ENCODE measurements at places on chromosomes 11 and 22.

- no peak for DNase-seq
Measured at GRCh38 chr11:19924311-19924710, 211.7 kb downstream of the NAV2 start.

DNA sequence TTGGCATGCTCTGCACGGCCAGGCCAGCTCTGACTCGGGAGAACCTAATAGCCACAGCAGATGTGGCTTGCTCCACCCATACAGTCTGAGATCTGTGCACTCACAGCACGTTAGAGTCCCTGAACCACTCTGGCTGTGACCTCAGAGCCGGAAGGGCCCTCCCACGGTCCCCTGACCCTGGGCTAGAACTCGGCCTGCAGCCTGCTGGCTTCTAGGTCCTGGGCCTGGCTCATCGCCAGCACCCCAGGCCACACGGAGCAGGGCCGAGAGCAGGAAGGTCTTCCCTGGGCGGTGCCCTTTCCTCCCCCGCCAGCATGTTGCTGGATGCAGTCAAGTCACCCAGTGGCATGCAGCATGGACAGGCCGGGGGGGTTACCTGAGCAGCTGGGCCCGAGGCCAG, 35.3 kb upstream of the TTLL12 start:
- no peak for DNase-seq

DNA sequence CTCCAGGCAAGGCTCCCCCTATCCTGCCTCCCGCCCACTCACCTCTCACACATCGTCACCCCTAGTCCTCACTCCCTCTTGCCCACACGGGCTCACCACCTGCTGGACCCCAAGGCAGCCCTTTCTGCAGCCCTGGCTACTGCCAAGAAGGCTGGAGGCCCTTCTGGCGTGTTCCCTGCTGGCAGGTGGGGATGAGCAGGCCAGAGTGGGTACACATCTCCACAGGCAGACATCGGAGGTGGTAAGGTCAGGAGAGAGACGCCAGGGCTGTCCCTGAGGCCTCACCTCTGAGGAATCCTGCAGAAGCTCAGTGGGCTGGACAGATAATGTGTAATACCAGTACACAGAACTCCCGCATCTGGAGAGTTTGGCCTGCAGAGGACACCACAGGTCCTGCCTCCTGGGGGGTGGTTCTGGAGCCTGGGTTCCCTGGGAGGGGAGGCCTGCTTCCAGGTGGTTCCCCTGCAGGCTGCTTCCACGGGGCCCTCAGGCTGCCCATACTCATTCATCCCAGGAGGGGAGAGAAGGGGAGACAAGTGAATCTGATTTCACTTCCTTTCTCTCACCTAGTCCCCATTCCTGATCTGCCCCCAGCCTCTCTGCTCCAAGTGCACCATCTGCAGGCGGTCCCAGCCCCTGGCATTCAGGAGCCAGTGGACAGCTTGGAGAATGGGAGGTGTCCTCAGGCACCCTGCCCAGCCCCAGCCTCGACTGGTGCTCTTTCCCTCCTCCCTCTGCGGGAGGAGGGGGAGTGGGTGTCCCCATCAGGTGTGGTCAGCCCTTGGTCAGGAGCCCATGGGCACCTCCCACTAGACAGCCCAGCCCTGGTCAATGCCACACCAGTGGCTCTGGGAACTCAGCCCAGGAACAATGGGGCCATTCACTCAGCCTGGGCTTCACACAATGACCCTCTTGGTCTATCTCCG, 6.1 kb upstream of the CHST1 start:
- no peak for DNase-seq

- no peak for DNase-seq
Measured at GRCh38 chr11:66684635-66685034, 6.9 kb upstream of the RBM4B start.

DNA sequence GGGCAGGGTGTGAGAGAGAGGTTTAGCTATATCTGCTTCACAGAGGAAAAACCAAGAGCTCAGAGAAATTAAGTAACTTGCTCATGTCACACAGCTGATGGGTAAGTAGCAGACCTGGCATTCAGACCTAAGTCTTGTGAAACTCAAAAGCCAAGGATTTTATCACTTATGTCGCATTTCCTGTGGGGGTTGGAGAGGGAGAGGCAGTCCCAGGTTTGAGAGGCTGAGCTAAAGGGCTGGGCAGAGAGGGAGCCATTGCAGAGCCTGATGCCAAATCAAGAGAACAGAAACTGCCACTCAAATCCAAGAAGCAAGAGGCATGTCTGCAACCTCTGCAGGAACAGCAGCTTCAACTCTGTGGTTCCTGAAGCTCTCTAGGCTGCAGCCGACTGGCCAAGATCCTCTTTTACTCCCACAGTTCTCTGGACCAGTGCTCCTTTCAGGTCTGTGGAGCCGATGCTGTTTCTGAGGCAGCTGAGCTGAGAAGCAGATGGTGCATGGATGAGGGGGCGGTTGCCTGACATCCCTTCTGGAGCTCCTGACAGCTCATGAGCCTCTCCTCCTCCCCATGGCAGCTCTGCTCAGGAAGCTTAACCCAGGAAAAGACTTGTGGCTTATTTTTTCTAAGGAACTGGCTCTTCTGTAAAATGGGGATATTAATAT, 47.6 kb upstream of the NAV2 start:
- no peak for DNase-seq

DNA sequence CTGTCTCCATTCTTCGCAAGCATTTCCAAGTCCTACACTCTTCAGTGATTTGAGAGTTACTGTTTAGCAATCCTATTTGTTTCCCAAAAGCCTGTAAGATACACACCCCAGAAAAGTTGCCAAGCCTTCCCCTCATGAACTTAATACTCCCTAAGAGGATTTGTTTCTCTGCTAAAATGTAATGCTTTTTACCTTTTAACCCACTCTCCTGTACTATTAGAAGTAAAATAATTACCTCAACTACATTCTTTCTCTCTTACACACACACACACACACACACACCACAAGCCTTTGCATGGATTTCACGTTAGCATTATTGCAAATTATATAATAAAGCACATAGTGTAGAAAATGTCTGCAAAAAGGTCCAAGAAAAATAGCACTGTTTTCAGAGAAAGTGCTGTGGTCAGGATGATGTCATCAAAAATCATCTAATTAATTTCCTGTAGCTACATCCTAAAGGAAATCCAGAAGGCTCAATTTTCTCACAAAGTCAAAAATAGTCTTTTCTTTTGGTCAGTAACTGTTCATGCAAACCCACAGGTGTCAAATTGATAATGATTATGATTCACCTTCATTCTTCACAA, 364.1 kb upstream of the PITPNB start:
- DNase-seq, result no peak

GRCh38 chr11:45967506-45967905, 45.0 kb downstream of the LARGE2 start:
- no peak for DNase-seq

DNA sequence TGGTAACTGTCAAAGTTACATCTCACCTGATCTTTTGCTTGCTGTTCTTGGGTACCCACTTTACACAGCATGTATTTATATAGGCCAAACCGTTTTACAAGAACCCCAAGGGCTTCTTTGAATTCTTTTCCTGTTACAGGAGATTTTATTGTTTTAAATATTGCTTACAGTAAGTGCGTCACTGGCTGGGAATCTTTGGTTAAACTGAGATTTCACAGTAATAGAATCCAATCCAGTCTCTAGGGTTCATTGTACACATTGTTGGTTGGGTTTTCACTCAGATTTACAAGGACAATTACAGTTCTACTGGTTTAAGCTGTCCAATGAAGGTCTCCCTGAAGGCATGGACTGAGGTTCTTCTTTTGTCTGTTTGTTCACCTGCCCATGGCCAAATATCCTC, 171.7 kb downstream of the INSC start:
- no peak for DNase-seq

GRCh38 chr22:23271597-23271908, 91.2 kb downstream of the BCR start:
- DNase-seq, result no peak

DNA sequence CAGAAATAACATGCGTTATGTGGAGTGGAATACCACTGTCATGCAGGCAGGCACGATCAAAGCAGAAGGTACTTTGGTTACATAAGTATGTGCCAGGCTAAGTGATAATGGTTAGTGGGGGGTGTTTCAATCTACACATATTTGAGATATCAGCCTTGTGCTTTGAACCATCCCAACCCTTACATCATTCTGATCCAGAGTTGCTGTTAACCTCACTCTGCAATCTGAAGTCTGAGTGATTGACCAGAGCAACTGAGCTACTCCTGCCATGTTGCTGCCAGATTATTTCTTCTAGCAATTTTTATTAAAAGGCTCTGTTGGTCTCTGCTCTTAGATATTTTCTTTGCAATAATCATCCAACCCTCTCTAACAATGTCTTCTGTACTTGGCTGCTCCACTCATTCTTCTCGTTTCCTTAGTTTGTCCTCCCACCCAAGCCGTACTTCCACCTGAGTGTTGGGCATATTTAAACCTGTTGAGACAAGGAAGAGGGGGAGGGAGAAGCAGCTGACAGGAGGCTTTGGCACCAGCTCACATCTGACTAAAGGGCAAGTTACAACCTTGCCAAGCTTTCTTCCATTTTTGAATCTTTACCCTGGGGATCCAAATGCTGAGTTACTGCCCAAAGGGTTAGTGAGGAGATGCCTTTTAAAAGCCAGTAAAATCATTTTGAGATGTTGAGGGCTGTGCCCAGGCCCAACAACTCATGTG, 114.1 kb upstream of the SESN3 start:
- no peak for DNase-seq

DNA sequence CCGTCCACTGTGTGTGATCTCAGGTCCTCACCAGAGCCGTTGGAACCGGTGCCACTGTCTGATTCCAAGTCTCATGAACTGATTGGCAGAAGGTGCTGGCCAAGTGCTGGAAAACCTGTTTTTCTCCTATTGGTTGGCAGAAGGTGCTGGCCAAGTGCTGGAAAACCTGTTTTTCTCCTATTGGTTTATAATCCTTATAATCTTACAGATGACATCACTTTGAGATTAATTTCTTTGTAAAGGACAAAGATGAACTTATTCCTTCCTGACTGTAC, 1106.3 kb downstream of the BRD1 start:
- peak; percentile 36 for DNase-seq

DNA sequence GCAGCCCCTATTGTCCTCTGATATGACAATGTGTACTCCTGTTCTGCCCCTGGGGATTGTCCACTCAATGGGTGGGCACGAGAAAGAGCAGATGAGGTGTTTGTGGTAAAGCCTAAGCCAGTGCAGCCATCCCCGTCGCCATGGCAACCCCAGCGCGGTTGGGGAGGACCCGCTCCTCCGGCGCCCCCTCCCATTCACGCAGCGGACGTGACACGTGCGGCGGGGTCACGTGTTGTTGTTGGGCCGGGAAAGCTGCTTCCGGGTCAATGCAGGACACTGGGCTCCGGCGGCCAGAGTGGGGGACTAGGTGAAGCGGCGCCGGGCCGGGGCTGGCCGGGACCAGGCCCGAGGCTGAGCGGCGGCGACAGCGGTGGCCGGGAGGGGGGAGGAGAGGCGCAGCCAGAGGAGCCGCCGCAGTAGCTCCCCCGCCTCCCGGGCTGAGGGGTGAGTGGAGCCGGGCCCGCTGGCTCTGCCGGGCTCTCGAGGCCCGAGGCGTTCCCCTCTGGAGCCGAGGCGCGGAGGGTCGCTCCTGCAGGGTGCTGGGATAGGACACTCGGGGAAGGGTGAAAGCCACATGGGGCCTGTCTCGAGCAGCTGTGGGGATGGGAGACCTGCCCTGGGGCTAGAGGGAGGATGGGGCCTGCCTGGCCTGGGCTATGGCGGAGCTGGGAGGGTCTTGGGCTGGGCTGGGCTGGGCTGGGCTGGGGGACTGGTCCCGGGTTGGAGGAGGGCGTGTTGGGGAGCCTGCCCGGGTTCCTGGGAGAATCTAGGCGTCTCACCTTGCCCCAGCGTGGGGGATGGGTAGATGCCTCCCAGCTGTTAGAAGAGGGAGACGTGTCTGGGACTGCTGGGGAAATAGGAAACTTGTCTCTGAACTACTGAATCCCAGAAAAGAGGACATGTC, at the start of gene TBCEL:
TBCEL (plus strand) TSS at position 255 of the 904 bp plus-strand sequence. CDS start 21,589 bp downstream, outside the sequence.
- DNase-seq, result peak; percentile 97

DNA sequence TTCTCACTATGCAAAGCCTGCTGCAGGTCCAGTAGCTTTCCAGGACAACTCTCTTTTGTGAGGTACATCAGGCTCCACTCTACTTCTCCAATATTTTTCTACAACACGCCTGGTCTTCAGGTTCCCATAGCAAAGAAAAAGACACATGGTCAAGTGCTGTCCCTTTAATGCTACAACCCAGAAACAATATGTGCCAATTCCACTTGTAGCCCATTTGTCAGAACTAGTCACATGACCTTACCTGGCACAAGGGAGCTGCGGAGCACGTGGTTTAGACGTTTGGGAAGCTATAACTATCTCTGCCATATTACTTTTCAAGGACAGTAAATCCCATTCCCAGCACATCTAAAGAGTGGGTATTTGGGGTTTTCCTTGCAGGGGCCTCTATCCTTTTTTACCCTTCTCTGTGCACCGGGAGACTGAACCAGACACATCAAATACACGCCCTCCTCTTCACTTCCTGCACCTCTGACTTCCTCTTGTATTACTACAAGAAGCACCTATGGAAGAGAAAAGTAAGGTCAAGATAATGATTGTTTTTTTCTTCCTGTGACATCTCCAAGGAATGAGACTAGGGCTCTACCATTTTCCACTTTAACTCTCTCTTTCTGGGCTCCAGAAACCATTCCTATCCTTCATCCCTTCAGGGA, 237.6 kb downstream of the ETS1 start:
- DNase-seq, result no peak

DNA sequence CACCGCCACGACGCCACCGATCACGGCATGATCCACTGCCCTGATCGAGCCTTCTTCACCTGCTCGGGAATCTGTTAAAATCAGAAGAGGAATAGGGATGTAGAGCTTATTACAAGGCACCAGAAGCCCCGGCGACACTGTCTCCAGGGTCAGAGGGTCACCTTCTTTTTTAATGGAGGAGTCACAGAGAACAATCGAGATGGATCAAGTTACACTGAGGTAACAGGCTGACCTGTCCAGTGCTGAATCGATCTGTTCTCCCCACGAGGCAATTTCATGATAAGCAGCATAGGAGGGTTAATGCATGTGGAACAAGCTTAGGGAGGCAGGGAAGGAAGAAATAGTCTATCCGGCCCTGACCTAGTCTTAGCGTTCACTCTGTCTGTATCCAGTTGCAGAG, 325.5 kb downstream of the CADM1 start:
- DNase-seq, result no peak

GRCh38 chr22:19058713-19059451, 63.3 kb downstream of the DGCR2 start:
- DNase-seq, result no peak

DNA sequence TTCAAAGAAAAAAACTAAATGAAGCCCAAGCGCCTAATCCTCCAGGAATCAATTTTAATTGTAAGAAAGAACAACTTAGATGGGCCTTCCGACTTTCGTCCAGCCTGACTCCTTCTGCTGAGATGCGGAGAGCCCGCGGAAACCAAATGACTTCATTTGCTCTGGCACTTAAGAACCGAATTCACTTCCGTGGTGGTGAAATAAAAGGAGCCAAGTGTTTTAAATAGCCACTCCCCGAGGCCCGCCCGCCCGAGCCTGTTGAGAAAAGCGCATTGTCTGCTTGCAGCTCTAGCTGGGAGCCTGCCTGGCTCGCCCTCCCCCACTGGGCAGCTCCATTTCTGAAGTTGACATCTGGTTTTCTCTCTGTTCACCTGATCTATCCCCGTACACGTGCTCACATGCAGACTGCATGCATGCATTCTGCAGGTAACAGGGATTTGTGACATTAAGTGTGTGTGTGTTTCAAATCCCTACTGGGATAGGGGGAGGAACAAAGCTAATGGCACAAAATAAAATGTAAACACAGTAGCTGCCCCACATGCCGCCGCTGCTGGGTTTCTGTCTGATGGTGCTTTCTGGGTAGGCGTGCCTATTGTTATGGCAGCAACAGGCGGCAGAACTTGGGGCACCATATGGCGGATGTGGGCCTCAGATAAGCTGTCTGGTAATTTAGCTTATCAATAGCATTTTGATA, 6.2 kb downstream of the TEAD1 start:
- peak; percentile 81 for DNase-seq

Measured in brain (organoid and tissue), 16 donors.